ENCODE measurements at places on chromosomes 16 and 17.

DNA sequence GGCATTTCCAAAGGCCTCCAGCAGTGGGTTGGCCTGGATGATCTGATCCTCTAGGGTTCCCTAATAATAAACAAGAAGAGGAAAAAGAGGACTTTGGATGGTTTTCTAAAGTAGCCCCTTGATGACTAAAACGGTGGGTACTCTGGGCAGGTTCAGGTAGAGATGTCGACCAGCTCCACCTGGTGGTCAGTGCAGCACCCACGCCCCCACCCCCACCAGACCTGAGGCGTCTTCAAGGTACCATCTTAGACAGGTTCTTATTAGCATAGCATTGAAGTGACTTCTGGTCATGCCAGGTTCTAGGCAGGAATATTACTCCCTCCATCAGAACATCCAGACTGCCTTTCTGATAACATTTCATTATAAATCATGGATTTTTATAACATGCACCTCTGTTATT, 15.0 kb downstream of the MYH13 start:
- H3K4me1 ChIP-seq, result no peaks in the 10 kb centered on the region
- H3K36me3 ChIP-seq, result no peaks in the 10 kb centered on the region
- H3K4me3 ChIP-seq, result no peak overlapping the region
- H3K27ac ChIP-seq, result no peak overlapping the region
- no peak for DNase-seq

DNA sequence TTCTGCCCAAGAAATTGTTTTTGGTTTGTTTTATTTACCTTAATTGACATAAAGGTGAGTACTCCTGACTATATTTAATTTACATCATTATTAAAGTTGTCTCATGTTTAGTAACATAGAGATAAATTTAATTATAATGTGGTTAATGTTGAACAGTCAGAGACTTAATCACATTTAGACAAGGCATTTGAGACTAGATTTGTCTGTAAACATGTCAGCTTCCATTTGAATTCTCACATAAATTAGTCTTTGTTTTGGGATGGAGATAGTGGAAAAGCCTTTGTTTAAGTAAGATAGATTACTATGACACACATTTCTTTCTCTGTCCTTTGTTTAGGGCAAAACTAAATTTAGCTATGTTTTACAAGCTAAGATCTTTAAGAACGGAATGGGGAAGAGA, 18.5 kb upstream of the BCAS3 start:
- H3K4me3 ChIP-seq, result no peak overlapping the region
- no peak overlapping the region for H3K27ac ChIP-seq
- H3K36me3 ChIP-seq, result peaks cover 8% of the 10 kb centered on the region
- no peaks in the 10 kb centered on the region for H3K4me1 ChIP-seq
- DNase-seq, result no peak
- no peaks in the 10 kb centered on the region for H3K27me3 ChIP-seq

DNA sequence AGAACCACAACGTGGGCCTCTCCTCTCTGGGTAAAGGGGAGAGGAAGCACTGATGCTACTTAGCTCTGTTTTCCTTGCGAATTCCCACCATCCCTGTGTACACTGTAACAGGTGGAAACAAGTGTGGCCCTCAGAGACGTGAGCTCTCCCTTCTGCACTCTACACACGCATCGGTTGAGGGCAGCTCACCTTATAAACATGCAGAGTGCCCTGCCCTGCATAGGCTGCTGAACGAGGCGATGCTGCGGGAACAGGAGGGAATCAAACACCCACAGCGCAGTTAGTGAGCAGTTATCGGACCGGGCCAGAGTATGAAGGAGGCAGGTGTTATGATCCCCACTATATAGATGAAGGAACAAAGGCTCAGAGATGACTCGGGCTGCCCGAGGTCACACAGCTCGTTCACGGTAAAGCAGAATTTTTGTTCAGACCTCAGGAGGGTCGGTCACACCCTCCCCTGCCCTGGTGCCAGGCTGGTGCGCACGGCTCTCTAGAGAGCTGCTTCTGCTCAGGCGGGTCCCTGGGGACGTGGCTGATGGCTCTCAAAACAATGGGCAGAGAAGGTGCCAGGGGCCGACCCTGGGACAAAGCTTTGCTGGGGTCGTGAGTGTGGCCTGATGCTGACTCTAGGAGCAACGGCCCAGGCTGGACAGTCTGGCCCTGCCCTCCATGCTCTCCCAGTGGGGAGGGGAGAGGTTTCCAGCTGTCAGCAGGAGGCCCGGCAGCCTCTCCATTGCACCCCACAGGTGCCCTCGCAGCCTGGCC, 68.5 kb downstream of the RPH3AL start:
- no peaks in the 10 kb centered on the region for H3K36me3 ChIP-seq
- no peaks in the 10 kb centered on the region for H3K4me1 ChIP-seq
- DNase-seq, result no peak
- no peaks in the 10 kb centered on the region for H3K27me3 ChIP-seq
- no peak overlapping the region for H3K27ac ChIP-seq

- H3K36me3 ChIP-seq, result no peaks in the 10 kb centered on the region
- H3K27me3 ChIP-seq, result no peaks in the 10 kb centered on the region
- no peak overlapping the region for H3K27ac ChIP-seq
- H3K4me1 ChIP-seq, result peaks cover 8% of the 10 kb centered on the region
Observed at GRCh38 chr17:69428252-69428980, 13.9 kb downstream of the MAP2K6 start.

DNA sequence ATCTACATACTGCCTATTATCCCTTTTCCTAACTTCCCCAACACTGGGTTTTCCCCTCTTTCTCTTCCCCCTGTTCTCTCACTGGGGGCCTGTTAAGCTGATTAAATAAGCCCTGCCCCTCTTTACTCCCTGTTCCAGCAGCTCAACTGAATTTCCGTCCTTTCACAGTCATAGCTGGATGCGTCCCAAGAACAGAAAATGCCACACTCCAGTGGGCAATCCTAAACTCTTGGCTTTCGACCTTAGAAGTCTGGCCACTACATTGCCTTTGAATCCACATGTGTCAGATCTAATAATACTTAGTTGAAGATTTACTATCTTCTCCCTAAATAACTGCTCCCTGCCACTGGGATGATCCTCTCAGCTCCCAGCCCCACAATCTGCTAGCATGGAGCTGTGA, 34.5 kb downstream of the KCNJ16 start:
- H3K27me3 ChIP-seq, result no peaks in the 10 kb centered on the region
- no peak overlapping the region for H3K4me3 ChIP-seq

All from CD8-positive, alpha-beta memory T cell (primary cell).